ENCODE measurements at places on chromosomes 12 and 14.

DNA sequence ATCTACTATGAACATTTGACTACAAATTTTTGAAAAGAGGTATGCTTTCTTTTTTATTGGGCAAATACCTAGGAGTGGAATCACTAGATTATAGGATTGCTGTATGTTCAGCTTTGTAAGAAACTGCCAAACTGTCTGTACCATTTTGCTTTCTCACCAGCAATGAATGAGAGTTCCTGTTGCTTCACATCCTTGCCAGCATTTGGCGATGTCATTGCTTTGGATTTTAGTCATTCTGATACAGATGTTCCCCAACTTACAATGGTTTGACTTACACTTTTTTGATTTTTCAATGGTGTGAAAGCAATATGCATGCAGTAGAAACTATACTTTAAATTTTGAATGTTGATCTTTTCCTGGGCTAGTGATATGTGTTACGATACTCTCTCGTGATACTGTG is 328.7 kb downstream of the RAD51B start:
- DNase-seq: peak; percentile 75

DNA sequence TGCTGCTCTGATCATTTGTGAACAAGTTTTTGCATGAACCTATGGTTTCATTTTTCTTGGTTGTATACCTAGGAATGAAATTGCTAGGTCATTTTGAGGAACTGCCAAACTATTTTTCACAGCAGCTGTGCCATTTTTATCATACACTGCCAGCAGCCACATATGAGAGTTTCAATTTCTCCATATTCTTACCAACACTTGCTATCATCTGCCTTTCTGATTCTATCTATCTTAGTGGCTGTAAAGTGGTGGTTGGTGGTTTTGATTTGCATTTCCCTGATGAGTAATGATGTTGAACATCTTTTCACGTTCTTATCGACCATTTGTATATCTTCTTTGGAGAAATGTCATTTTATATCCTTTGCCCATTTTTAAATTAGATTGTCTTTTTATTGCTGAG is 146.1 kb downstream of the C12orf75 start:
- DNase-seq: no peak

DNA sequence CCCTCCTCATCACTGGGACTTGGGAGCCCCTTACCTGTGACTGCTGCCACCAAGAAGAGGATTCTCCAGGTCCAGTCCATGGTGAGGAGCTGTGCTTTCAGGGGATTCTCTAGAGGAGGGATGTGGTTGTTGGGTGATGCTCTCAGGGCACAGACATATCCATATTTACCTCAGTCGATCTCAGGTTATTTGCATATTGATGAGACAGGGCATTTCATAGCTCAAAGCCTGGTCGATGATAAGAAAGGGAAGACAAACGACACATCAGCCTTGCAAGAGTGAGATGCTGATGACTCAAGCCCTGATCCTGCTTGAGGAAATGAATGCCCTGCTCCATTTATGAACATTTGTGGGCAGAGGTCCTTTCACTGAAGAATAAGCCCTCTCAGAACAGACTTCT is 981.0 kb downstream of the TMEM121 start:
- DNase-seq: no peak

DNA sequence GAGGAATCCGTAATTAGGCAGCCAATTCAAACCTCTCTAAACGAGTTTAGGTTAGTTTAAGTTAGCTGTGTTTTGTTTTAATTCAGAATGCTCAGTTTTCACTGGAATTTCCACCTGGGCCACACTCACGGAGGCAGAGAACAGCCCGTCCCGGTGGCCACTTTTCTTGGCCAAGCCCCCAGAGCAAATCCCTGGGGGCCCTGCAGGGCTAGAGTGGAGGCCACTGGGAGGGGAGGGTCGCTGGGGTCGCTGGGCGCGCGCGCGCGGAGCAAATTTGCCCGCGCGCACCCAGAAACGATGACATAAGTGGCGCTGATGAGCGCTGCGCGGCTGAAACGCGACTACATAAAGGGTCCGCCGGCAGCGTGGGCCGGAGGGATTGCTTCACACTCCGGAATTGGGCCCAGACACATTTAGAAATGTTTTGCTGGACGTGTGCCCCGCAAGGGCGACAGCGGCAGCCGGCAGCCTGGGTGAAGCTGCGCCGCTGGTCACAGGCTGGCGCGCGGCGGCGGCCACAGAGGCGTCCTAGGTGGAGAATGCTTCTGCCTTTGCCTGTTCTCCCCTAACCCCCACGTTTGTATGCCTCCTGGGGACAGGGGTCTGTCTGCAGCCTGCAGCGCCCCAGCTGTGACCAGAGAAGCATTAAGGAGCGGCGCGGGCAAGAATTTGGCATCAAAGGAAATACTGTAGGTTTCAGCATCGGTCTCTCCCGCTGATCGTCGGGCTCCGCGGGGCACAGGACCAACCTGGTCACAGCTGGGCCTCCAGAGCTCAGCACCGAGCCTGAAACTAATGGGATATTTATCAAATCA is 37.9 kb upstream of the TBX5 start:
- DNase-seq: peak; percentile 6

GRCh38 chr14:24863968-24864684 is 185.8 kb downstream of the STXBP6 start:
- no peak for DNase-seq

- DNase-seq: peak; percentile 30
Measured at GRCh38 chr12:88472248-88472647, 108.0 kb downstream of the KITLG start.

GRCh38 chr12:116508145-116509121 is 50.7 kb upstream of the MAP1LC3B2 start:
- DNase-seq: no peak

- peak; percentile 44 for DNase-seq
Measured at GRCh38 chr12:79415746-79416435, 274.9 kb downstream of the PAWR start.

DNA sequence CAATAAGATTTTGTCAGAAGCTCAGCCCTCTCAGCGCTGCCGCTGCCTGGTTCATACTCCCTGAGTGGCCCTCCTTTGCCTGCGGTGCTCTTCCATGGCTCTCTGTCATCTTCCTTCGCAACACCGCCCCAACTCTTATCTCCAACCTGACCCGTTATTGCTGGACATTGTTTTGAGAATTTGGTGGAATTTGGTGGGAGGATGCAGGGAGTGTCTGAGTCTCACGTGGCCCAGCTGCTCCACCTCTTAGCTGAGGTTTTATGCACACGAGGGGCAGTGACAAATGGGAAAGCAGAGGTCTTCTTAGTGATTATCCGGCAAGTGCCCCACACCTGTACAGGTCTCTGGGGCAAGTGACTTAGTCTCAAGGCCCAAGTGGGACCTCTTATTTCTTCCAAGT is 97.5 kb upstream of the RPH3A start:
- no peak for DNase-seq

GRCh38 chr12:118238888-118239287 is 103.0 kb downstream of the PEBP1 start:
- no peak for DNase-seq

GRCh38 chr12:74449872-74450271 is 87.8 kb upstream of the ATXN7L3B start:
- DNase-seq: no peak

DNA sequence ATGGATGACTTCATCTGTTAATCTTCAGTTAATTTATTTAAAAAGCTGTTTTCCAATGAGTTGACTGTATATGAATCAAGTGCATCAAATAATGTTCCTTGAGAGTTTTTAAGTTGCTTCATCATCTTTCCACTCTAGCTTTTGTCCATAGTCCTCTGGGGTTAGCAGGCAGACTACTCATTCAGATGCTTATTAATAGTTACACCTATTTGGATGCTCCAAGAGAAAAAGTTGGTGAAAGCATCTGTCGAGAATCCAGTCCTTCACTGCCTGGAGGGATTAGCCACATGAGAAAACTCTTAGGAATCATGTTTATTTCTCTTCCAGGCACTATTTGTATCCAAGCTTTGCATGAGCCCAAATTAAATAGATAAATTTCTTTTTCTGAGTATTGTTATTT is 70.2 kb downstream of the DACT1 start:
- no peak for DNase-seq

DNA sequence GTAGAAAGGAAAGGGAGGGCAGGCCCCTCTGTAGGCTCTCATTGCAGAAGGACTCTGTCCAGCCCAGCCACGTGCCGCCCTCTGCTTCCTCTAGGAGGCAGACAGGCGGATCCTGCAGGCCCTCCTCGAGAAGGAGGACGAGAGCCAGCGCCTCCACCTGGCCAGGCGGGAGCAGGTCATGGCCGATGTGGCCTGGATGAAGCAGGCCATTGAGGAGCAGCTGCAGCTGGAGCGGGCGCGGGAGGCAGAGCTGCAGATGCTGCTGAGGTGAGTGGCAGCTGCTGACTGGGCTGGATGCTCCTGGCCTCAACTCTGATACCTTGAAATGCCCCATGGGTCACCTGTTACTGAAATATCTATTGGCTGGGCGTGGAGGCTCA is 10.9 kb downstream of the TCHP start:
- peak; percentile 31 for DNase-seq

- DNase-seq: peak; percentile 40
Measured at GRCh38 chr12:123998991-123999359, 26.0 kb downstream of the ZNF664 start.

DNA sequence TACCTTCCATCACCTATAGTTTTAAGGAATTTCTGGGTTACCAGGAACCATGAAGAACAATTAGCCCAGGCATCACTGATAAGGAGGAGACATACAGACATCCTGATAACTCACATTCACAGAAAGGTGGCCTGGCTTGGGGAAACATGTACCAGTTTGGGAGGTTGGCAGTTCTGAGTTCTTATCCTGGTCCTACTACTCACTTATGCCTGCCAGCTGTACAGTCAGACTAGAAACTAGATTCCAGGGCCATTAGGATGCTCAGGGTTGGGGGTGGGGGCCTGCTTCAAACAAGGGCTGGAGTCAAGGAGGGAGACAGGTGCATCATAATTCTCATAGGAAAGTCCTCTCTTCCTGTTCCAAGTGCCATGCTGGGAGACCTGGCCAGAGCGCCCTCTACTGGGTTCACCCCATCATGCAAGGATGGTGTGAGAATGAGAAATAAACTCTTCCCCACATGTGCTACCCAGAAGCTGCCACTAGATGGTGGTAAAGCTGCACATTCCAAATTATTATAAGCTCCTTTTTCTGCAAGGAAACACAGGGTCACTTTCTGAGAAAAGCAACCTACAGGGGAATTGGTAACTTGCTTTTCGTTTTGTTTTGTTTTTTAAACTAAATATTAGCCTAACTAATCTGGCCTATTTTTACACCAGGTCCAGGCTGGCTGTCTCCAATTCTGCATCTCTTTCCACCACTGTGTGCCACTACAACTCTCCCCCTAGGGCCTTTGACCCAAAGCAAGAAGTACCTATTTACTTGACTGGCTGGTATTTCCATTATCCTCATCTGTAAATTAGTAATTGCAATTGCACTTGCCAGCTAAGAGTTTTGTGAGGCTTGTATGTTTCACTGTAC is 14.5 kb downstream of the OAS2 start:
- DNase-seq: peak; percentile 84

DNA sequence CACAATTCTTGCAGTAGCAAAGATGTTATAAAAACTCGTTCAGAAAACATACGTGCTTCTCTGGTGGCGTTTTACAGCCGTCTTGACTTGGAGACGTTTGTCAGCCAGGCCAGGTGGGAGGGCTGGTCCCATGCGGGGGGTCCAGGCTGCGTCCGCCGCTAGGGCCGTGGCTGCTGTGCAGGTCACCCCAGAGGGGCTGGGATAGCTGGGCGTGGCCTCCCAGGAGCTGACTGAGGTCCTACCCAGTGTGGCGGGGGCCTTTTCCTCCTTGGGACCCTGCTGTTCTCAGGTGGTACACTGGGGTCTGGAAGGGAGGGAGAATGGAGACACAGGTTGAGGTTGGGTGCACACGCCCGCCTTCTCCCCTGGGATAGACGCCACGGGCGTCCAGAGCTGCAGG is 25.2 kb downstream of the MTA1 start:
- no peak for DNase-seq

DNA sequence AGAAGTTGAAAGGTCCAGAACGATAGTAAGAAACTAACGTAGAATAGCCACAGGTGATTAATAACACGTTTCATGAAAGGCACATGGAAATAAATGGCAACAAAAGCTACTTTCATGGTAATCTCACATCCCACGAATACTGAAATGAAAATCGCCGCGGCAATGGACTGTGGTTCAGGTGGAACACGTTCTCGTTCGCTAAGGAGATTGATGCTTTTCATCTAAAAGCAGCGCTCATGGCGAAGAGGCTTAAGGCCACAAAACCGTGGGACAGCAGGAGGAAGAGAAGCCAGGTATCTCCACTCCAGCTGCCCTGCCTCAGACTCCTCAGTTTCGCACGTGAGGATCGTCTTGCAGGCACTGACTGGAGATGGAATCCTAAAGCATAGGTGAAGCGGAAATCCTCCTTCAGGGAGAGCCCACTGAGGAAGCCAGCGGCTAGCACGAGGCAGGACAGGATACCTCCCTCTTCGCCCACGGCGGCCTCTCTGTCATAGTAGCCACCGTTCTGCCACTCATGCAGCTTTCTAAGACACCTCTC is 696 bp upstream of the GPHN start:
- no peak for DNase-seq
